Activated CD8-positive, alpha-beta T cell treated with anti-CD3 and anti-CD28 coated beads for 36 hours (primary cell): ENCODE measurements at places on chromosomes 1 and 21. TPM values are rescaled to one million over a fixed set of nuclear protein-coding genes. Genes with fewer than 3 reads are reported as not detected.

- peaks cover 7% of the 10 kb centered on the region for H3K27me3 ChIP-seq
- H3K36me3 ChIP-seq = no peaks in the 10 kb centered on the region
- DNase-seq = peak; percentile 12
- H3K4me1 ChIP-seq = no peaks in the 10 kb centered on the region
These were observed 178.6 kb downstream of the RRAGC start for GRCh38 chr1:38680801-38681510.

- DNase-seq = no peak
- peaks cover 9% of the 10 kb centered on the region for H3K4me1 ChIP-seq
- no peaks in the 10 kb centered on the region for H3K36me3 ChIP-seq
These were observed 489 bp downstream of the CELSR2 start for GRCh38 chr1:109249654-109250401.

- H3K27ac ChIP-seq = peak overlapping the region; percentile 77
- peak; percentile 65 for DNase-seq
- no peaks in the 10 kb centered on the region for H3K36me3 ChIP-seq
- H3K4me3 ChIP-seq = peak overlapping the region; percentile 54
- H3K27me3 ChIP-seq = no peaks in the 10 kb centered on the region
These were observed 7.1 kb upstream of the SSBP3 start for GRCh38 chr1:54413295-54413694.

DNA sequence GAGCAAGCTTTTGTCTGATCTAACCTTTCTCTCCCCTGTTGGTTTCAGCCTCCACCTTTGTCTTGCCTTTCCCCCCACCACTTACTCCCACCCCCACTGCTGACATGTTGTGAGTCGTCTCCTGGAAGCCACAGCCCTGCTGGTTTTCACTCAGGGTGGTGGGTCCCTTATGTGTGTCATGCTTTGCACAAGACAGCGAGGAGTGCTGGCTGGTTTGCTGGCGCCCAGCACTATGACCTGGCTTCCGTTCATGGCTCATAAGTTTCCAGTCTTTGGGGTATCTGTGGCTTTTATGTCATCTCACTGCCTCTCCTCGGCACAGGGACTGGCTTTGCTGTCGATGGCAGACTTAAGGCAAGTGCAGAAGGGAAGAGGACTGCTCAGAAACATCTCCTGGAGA is 177.7 kb downstream of the KIF26B start:
- peaks cover 5% of the 10 kb centered on the region for H3K36me3 ChIP-seq
- peak; percentile 89 for DNase-seq
- no peak overlapping the region for H3K4me3 ChIP-seq
- H3K27me3 ChIP-seq = peaks cover 9% of the 10 kb centered on the region
- peak overlapping the region; percentile 70 for H3K27ac ChIP-seq

DNA sequence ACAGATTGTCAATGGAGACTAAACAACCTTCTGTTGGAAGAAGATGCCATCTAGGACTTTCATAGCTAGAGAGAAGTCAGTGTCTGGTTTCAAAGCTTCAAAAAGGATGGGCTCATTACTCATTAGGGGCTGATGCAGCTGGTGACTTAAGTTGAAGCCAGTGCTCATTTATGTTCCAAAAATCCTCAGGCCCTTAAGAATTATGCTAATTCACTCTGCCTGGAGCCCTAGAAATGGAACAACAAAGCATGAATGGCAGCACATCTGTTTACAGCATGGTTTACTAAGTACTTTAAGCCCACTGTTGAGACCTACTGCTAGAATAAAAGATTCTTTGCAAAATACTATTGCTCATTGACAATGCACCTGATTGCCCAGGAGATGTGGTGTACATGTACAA is 63.7 kb downstream of the TTC3 start:
- H3K27ac ChIP-seq = peak overlapping the region; percentile 41
- H3K4me1 ChIP-seq = peaks cover 20% of the 10 kb centered on the region
- H3K27me3 ChIP-seq = no peaks in the 10 kb centered on the region
- no peak overlapping the region for H3K4me3 ChIP-seq

- H3K4me1 ChIP-seq = peaks cover 39% of the 10 kb centered on the region
- no peak overlapping the region for H3K4me3 ChIP-seq
- peak; percentile 74 for DNase-seq
- H3K36me3 ChIP-seq = peaks cover 49% of the 10 kb centered on the region
- H3K27ac ChIP-seq = peak overlapping the region; percentile 84
These were observed 10.4 kb downstream of the LGALS8 start for GRCh38 chr1:236534151-236534651.

TRIM67 gene
- total RNA-seq = not detected

PLXNA2 gene
- total RNA-seq = 0.13 TPM

GRCh38 chr1:205914155-205914507 is 29.1 kb downstream of the SLC26A9 start:
- no peaks in the 10 kb centered on the region for H3K27me3 ChIP-seq
- no peak for DNase-seq
- no peak overlapping the region for H3K27ac ChIP-seq
- H3K4me3 ChIP-seq = no peak overlapping the region
- no peaks in the 10 kb centered on the region for H3K36me3 ChIP-seq

DNA sequence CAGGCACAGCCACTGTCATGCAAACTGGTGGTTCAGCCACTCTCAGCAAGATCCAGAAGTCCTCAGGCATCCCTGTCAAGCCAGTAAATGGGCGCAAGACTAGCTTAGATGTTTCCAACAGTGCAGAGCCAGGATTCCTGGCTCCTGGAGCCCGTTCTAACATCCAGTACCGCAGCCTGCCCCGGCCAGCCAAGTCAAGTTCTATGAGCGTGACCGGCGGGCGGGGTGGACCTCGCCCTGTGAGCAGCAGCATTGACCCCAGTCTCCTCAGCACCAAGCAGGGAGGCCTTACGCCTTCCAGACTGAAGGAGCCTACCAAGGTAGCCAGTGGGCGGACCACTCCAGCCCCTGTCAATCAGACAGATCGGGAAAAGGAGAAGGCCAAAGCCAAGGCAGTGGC is 46.6 kb upstream of the IPO9 start:
- no peak overlapping the region for H3K4me3 ChIP-seq
- no peaks in the 10 kb centered on the region for H3K27me3 ChIP-seq
- H3K36me3 ChIP-seq = no peaks in the 10 kb centered on the region
- no peaks in the 10 kb centered on the region for H3K4me1 ChIP-seq

DNA sequence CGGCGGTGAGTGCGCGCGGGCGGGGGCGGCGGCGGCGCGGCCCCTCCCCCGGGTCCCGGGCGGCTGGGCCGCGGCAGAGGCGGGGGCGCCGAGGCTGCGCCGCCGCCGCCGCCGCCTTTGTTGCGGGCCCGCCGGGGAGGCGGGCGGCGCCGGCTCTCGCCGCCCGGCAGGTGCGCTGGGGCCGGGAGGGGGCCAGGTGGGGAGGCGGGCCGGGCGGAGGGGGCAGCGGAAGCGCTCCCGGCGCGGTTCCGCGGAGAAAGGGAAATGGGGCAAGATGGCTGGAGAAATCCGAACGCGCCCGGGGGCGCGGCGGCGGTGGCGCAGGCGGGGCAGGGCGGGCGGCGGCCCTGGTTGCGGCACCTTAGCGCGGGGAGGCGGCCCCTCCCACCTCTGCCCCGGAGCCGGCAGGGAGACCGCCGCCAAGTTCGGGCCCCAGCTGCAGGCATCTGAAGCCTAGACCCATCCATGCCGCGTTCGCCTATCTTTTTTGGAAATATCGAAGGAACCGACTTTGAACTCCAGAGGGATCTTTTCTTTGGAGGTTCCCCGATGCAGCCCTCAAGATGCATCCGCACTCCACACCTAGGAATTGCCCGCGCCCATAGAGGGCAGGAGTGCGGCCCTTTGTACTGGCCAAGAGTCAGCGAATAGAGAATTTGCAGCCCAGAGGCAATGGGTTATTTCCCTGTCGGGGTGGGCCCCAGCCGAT is 479 bp downstream of the POGK start:
- H3K27me3 ChIP-seq = no peaks in the 10 kb centered on the region
- peaks cover 24% of the 10 kb centered on the region for H3K36me3 ChIP-seq
- peak overlapping the region; percentile 84 for H3K4me3 ChIP-seq
- peaks cover 49% of the 10 kb centered on the region for H3K4me1 ChIP-seq
- peak; percentile 56 for DNase-seq

- H3K27me3 ChIP-seq = no peaks in the 10 kb centered on the region
- H3K4me1 ChIP-seq = peaks cover 33% of the 10 kb centered on the region
- no peak overlapping the region for H3K4me3 ChIP-seq
These were observed 6.1 kb downstream of the STX12 start for GRCh38 chr1:27779122-27779521.

CLCA4 gene
- not detected for total RNA-seq

DNA sequence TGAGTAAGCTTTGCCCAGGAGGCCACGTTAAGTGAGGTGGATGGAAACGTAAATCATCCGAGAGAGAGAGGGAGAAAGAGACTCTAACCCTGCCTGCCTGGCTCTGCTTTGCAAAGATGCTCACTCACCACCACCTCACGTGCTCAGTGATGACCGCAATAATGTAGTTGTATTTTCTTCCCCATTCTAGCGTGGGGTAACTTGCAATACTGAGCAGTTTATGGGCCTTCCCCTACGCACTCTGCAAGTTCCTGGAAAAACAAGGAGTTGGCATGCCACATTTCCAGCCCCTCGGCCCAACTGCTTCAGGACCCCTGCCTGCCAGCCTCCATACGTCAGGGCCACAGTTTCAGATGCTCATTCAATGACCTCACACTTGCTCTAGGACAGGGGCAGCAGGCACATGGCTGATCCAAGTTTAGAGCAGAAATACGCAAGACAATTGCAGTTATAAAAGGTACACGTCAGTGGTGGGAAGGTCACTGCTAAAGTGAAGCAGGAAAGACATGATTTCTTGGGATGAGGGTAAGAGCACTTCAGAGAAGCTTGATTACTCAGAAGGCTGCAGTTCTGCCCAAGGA is 112.5 kb upstream of the RAB4A start:
- no peak overlapping the region for H3K4me3 ChIP-seq
- no peak for DNase-seq
- H3K27me3 ChIP-seq = no peaks in the 10 kb centered on the region
- no peaks in the 10 kb centered on the region for H3K36me3 ChIP-seq
- H3K27ac ChIP-seq = no peak overlapping the region

- H3K27ac ChIP-seq = no peak overlapping the region
- H3K27me3 ChIP-seq = peaks cover 2% of the 10 kb centered on the region
- H3K4me3 ChIP-seq = no peak overlapping the region
- DNase-seq = no peak
- no peaks in the 10 kb centered on the region for H3K4me1 ChIP-seq
- no peaks in the 10 kb centered on the region for H3K36me3 ChIP-seq
These were observed 29.5 kb downstream of the TLCD4 start for GRCh38 chr1:95146637-95147036.

DNA sequence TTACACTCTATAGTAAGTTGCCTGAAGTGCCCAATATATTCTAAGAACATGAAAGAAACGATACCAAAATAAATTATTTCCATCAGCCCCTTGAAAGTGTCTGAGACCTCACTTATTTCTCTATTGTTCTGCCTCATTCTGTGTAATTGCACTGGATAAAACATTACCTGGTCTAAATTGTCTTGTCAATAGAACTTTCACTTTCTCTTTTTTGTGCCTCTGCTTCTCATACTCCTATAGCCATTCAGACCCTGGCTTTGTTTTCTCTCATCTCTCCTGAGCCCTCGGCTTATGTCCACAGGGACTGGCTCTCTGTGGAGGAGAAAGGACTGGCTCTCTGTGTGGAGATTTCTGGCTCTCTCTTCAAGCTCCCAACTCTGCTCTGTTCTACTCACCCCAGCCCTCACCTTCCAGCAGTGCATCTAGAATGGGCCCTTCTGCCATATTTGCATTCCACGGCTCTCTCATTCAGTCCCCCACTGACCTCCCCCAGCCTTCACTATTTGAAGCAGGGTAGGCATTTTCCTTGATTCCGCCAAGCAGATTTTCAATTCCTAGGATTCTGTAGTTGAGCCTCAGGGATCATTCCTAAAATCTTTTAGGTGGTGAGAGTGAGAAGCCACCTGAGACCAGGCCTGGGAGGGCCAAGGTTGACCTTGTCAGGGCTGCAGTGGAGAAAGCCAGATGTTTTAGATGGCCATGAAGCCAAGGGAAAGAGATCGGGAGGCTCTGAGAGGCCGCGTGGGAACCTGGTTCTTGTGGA is 15.9 kb upstream of the GALNT2 start:
- H3K36me3 ChIP-seq = no peaks in the 10 kb centered on the region
- H3K27me3 ChIP-seq = peaks cover 2% of the 10 kb centered on the region
- DNase-seq = no peak
- peaks cover 5% of the 10 kb centered on the region for H3K4me1 ChIP-seq
- H3K4me3 ChIP-seq = no peak overlapping the region
- no peak overlapping the region for H3K27ac ChIP-seq

OR2T27 gene
- total RNA-seq = not detected

- H3K4me3 ChIP-seq = no peak overlapping the region
- peaks cover 4% of the 10 kb centered on the region for H3K36me3 ChIP-seq
- H3K27ac ChIP-seq = no peak overlapping the region
- peaks cover 9% of the 10 kb centered on the region for H3K4me1 ChIP-seq
These were observed 4.0 kb upstream of the LHX8 start for GRCh38 chr1:75129983-75130789.

DNA sequence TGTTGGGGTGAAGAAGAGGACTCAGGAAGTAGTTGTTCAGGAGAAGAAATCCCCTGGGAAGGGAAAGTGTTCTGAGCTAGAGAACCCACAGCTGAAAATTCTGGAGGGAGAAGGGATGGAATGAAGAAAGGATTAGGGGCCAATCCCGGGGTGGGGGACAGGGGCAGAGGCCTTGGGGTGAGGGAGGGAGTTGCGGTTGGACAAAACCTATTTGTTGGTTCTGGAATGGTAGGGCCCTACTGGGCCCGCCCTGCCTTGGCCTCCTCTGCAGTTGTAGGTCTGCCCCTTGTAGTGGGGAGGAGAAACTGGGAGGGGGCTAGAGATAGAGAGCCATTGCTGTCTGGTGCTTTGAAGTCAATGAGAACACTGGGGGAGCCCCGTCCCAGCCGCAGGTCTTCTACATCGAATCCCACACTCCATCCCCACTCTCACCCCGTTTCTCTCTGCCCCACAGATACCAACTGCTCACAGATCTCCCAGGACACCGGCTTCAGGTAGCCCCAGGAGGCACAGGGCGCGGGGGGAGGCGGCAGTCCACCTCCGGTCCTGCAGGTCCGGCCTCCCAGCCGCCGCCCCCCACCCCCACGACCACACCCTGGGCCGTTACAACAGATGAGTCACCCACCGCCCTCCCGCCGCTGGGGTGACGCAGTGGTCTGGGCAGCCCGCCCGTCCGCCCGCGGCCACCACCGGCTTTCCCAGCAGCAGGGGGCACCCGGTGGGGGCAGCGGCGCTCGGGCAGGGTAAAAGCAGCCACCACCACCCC is 1.1 kb downstream of the TAGLN2 start:
- peaks cover 50% of the 10 kb centered on the region for H3K36me3 ChIP-seq
- H3K27me3 ChIP-seq = no peaks in the 10 kb centered on the region

- DNase-seq = no peak
- peaks cover 26% of the 10 kb centered on the region for H3K36me3 ChIP-seq
- H3K4me1 ChIP-seq = no peaks in the 10 kb centered on the region
- H3K27ac ChIP-seq = no peak overlapping the region
- H3K4me3 ChIP-seq = no peak overlapping the region
These were observed 49.6 kb downstream of the TSEN15 start for GRCh38 chr1:184101141-184101540.
